ENCODE measurements at places on chromosomes 11 and 22.

- DNase-seq: no peak
These were observed 3.1 kb upstream of the PGGHG start for GRCh38 chr11:285894-286220.

DNA sequence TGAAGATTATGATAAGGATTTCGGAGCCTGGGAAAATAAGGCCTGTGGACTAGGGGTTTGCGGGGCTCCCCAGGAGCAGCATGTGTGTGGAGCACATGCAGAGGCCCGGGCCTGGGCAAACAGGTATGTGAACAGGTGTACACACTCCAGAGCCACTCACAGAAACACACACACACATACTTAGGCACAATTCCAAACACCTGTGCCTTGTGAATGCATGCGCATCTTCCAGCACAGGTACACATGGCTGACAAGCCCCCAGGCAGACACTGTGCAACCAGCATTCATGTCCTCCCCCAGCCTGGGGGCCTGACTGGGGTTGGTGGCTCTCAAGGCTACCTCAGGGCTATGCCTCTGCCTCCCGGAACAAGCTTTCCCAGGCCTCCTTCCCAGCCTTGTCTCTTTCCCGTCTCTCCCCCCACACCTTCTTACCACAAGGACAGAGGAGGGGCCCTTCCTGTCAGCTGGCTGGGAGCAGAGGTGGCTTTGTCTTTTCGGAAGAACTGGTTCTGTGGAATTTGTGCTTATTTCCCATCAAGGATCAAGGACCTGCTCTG is 2.6 kb upstream of the P2RY6 start:
- DNase-seq: no peak

- no peak for DNase-seq
These were observed 63.5 kb downstream of the ATM start for GRCh38 chr11:108286370-108286769.

DNA sequence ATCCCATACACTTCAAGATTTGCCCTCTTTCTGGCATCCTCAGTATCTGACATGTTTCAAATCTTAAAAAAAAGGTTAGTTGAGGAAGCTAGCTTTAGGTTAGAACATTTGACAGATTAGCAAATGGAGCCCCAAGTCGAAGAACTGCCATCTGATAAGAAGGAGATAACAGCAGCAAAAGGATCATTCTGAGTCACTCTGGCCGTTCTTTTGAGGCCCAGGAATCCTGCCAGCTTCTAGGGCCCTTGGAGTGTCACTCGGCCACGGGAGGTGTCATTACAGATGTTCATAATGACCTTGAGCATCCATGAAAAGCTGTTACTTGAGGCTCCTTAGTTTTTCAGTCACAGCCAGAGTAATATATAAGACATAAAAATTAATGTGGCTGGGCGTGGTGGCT is 132.1 kb upstream of the RASSF10 start:
- no peak for DNase-seq

DNA sequence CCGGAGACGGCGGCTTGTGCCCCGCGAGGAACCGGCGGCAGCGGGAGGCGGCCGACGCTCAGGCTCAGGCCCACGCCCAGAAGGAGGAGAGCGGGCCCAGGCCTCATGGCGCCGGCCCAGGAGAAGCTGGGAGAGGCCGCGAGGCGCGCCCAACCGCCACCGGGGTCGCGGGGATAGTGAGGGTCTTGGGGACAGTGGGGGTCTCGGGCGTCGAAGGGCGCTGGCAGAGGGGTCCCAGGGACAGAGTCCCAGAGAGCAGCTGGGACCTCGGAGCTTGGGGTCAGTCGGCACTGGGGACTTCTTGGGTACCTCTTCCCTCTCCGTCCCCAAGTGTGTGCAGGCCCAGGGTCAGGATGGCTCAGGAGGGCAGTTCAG is at the start of gene PKDREJ:
Gene PKDREJ (minus strand): TSS at position 128 of the 375 bp plus-strand sequence. CDS start 21 bp downstream, at position 107.
- no peak for DNase-seq

DNA sequence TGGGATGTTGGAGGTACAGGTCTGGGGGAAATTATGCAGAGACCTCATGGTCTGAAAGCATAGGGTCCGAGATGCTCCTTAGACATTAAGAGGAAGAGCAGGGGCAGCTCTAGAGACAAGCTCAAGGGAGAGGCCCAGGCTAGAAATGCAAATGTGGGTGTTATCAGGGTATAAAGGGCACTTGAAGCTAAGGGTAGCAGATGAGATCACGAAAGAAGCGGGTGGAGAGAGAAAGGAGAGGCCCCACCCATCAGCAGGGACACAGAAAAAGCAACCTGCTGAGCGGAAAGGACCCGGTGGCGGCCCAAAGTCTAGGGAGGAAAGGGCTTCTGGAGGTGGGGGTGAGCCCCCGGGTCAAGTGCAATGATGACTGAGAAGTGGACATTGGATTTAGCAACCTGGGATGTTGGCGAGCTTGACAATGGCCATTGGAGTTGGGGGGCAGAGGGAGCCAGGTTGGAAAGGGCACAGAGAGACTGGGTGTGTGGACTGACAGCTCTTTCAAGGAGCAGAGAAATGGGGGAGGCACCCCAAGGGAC is 8.9 kb downstream of the TMPRSS6 start:
- DNase-seq: no peak

- no peak for DNase-seq
These were observed 264.4 kb downstream of the DDX10 start for GRCh38 chr11:108929241-108929640.

GRCh38 chr11:76745561-76746207 is 37.5 kb upstream of the TSKU start:
- no peak for DNase-seq

DNA sequence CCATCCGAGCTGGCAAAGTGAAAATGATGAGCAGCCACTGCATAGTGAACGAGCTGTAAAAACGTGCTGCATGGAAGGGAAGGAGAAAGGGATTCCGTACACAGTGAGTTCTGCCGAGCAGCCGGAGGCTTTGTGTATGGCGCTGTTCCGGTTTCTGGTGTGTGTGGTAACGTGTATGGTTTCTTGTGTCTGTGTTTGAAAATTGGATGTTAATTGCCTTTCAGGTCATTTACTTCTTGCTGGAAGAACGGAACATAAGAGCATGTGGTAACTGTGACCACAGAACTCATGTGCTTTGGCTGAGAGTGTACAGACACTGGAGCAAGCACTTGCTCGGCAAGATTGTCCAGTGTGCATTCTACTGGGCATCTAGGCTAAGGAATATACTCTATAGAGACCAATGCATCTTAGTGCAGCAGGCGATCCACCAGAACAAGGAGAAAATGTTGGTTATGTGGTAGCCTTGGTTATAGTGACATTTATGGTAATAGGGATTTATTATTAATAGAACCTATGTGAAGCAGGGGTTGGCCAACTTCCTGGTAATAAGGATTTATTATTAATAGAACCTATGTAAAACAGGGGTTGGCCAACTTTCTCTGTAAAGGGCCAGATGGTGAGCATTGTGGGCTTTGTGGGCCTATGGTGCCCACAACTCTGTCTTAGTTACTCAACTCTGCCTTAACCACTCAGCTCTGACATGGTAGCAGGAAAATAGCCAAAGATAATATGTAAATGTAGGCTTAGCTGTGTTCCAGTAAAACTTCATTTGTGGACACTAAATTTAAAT is 49.2 kb downstream of the GRAMD1B start:
- DNase-seq: no peak

DNA sequence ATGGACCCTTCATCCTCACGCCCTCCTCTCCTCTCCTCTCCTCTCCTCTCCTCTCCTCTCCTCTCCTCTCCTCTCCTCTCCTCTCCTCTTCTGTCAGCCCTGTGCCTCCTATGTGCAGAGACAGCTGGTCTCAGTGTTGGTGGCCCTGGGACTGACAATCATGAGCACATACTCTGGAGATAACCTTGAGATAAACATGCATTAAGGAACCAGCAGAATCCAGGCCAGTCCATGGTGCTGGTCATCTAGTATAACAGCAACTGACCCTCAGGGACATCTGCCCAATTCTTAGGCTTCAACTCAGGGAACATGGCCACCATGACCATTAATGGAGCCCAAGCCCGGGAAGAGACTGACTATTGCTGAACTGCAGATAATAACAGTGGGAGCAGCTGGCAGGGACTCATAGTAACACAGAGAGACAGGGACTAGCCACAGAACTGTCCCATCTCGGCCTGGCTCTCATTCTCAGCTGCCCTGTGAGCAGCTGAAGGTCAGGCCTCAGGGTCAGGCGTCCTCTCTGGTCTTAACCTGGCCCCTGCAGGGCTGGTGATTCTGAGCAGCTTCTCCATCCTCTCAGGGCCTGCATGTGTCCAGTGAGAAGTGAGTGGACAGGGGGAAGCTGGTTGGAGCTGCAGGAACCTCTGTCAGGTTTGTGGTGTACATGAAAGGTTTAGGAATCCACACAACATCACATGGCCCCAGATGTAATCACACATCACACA is 45.4 kb downstream of the GGTLC2 start:
- no peak for DNase-seq

- DNase-seq: peak; percentile 21
These were observed 78.5 kb downstream of the PLEKHA7 start for GRCh38 chr11:16935518-16936302.

- DNase-seq: no peak
These were observed 893.3 kb downstream of the FAM181B start for GRCh38 chr11:81840380-81840779.

GRCh38 chr11:75539459-75540334 is 14.0 kb upstream of the GDPD5 start:
- DNase-seq: no peak

DNA sequence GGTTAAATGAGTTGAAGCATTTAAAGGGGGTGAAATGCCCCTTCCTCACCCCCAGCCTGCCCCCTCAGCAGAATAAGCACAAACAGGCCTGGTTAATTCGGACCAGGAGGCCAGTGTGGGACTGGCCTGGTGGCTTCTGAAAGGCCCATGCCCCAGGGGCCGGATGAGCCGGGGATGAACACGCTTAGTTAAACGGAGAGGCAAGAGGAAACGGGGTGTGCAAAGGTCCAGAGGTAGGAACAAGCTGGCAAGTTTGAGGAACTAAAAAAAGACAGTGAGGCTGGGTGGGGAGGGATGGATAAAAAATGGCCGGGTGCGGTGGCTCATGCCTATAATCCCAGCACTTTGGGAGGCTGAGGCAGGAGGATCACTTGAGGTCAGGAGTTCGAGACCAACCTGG is 11.5 kb downstream of the SCUBE1 start:
- no peak for DNase-seq

DNA sequence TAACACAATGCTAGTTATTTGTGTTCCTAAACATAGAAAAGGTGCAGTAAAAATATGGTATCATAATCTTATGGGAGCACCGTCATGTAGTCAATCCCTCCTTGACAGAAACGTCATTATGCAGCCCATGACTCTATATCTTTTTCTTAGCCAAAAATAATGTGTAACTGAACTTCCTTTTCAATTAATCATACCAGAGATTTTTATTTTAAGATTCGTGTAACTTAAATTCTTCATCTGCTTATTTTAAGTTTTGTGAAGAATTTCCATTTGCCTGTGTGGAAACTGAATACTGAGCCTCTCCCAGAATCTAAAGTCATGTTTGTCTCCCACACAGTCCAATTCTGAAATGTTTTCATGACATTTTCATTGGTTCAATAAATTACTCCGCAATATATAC is 699.1 kb downstream of the KCNA4 start:
- DNase-seq: no peak

- DNase-seq: peak; percentile 53
These were observed 1.0 kb downstream of the POU2AF3 start for GRCh38 chr11:111299101-111300026.

DNA sequence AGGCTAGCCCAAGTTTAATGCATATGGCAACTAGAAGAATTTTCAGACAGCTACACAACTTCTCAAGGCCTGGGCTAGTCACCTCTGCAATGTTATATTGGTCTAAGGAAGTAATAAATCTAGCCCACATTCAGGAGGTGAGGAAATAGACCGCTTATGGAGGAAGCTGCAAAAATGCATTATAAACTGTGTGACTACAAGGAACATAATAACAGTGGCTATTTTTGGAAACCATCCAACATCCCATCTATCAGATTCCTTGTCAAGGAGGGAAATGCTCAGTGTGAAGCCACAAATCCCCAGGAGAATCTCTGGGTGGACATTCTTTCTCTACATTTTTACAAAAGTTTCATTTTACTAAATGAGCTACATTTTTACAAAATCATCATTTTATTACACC is 76.1 kb downstream of the BBOX1 start:
- no peak for DNase-seq

- DNase-seq: peak; percentile 21
These were observed 650 bp upstream of the NUP50 start for GRCh38 chr22:45163099-45163450.

DNA sequence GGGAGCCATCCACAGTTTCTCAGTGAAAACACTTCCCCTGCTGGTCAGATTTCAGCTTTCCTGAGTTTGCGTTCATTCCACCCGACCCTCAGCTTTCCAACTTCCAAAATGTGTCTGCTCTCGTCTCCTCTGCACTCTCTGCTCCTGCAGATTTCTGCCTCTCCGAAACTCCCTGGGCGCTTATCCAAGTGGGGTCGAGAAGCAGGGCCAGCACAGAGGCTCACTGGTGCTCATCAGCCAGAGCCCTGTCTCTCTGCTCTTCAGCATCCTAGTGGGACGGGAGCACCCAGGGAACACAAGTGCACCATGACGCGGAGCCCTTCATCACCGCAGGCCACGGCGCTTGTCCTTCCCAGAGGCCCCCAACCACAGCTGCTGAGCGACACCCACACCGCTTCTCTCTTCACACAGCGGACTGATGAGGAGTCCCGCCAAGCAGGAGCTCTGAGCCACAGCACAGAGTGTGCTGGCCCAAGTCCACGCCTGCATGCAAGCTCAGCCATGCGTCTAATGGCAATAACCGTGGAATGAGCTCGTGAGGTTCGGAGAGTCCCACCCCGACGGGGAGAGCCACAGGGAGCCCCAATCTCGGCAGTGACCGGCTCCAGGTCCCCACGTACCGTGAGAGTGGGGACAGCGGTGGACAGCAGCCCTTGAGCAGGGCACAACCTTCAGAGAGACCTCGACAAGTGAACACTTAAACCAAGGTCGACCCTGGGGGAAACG is 27.9 kb upstream of the MOB2 start:
- no peak for DNase-seq

- DNase-seq: no peak
These were observed 6.6 kb downstream of the EEF1G start for GRCh38 chr11:62567018-62567633.

- no peak for DNase-seq
These were observed 3.0 kb downstream of the PTPRCAP start for GRCh38 chr11:67434395-67434881.

GRCh38 chr11:100177651-100178050 is 509.4 kb upstream of the ARHGAP42 start:
- no peak for DNase-seq

GRCh38 chr22:22866381-22867111 is 21.1 kb upstream of the IGLL5 start:
- DNase-seq: no peak

DNA sequence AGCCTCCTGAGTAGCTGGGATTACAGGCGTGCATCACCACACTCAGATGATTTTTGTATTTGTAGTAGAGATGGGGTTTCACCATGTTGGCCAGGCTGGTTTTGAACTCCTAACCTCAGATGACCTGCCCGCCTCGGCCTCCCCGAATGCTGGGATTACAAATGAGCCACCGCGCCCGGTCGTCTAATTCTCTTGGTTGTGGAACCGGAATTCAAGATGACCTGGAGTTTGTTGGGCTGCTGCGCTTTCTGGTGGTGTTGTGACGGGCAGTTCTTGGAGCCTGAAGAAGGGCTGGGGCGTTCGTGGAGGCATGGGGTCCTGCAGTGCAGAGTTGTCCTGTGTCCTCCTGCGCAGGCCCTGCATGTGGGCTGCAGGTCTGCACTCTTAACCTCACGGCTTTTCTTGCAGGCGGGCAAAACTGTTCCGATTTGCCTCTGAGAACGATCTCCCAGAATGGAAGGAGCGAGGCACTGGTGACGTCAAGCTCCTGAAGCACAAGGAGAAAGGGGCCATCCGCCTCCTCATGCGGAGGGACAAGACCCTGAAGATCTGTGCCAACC is 4.9 kb upstream of the TRMT2A start:
- no peak for DNase-seq

GRCh38 chr11:57638005-57638781 is 11.5 kb downstream of the YPEL4 start:
- no peak for DNase-seq
